ENCODE measurements at places on chromosomes 13 and 19.

DNA sequence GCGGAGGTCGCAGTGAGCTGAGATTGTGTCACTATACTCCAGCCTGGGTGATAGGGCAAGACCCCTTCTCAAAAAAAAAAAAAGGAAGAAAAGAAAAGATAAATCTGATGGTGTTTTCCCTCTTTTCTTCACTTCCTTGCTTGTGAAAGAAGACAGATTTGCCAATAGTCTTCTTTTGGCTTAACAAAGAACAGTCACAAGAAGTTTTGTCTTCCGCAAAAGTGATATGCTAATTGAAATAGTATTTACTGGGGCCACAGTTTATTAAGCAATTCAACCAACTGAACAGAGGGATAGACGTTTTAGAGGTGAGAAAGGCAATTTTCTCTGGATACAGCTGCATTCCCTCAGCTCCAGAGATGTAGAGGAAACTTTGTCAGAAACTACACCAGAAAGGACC lies 22.9 kb upstream of the PLAUR start:
- no peak for DNase-seq

DNA sequence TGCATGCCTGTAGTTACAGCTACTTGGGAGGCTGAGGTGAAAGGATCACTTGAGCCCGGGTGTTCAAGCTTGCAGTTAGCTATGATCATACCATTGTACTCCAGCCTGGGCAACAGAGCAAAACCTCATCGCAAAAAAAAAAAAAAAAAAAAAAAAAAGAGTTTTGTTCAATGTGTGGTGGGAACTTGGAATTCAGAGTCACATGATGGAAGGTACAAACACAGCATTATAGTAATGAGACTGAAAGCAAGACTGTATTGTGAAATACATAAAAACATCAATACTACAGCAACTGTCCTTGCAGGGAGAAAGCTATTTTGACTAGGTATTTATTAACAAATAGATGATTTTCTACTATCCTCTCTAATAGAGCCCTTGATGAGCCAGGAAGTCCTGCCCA lies 393.2 kb downstream of the DLEU7 start:
- no peak for DNase-seq

- no peak for DNase-seq
These were observed 109.9 kb downstream of the FRY start for GRCh38 chr13:32141462-32141861.

GRCh38 chr19:8609279-8610040 lies 1.1 kb downstream of the ADAMTS10 start:
- no peak for DNase-seq

DNA sequence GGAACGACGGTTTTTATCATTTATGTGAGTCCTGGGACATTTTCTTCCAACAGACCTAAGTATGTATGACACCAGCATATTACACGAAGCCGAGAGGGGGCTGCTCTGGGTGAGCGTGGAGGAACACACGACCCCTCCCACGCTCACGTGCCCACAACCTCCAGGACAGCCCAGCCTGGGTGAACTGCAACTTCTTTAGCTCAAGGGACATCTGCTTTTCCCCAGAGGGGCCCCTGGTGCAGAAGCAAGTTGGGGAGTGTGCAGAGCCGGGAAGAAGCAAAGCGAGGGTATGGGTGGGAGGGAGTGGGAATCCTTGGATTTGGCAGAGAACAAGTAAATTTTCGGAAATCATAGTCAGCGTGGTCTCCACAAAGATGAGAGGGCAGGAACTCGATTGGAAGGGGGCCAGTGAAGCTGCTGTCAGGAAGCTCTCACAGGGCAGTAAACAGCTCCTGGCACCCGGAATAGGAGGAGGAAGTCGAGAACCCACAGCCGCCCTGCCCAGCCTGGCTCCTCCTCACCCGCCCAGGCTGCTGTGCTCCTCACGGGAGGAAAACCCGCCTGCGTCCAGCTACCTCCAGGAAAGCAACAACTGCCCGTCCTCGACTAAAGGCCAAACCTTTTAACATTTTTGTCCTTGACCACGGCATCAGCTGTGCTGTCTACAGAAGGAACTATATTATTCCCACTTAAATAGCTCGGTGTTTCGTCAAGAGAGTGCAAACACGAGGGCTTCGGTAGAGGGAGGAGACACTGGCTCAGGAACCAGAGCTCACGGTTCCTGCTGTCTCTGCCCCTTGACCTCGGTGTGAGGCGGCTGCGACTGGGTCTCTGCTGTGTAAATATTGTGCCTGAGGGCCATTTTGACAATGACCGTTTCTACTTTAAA lies 17.2 kb upstream of the CFAP97D2 start:
- DNase-seq: peak; percentile 51

GRCh38 chr13:94928127-94928775 lies 215.9 kb upstream of the SOX21 start:
- no peak for DNase-seq

- no peak for DNase-seq
These were observed 7.4 kb downstream of the DHRS12 start for GRCh38 chr13:51796546-51796945.

DNA sequence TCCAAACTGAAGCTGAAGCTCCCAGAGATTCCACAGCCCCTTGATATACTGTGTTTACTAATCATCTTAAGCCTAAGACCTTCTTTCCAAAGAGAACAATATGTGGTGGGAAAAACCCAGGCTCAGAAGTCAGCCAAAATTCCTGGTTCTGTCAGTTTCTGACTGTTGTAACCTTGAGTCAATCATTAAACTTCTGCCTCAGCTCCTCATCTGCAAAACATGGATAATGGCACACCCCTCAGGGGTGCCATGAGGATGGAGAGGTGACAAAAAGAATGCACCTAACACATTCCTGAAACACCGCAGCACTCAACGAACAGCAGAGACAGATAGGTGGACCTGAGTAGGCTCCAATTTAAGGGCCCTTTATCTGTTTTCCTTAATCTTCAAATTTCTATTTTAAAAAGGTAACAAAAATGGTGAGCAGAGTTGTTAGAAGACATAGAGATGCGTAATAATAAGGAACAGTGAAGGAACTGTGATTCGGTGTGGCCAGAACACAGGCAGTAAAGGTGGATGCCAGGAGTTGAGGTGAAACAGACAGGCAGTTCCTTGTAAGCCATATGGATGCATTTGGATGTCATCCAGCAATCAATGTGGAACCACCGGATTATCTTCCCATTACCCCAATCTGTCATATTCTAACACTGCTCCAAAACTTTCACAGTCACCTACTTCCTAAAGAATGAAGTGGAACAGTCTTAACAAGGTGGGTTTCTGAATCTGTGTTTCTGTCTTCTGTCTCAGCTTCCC lies 56.6 kb upstream of the DOCK9 start:
- no peak for DNase-seq

DNA sequence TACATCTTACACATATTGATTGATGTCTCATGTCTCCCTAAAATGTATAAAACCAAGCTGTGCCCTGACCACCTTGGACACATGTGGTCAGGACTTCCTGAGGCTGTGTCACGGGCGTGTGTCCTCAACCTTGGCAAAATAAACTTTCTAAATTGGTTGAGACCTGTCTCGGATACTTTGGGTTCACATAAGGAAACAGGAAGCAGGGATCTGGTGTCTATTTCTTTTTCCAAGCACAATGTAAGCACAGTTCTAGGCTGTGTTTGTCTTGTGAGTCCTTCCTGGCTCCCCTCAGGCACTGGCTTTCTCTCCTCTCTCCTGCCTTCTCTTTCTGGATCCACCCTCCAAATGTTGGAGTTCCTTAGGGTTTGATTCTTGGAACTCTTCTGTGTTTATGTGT lies 27.6 kb upstream of the TPT1 start:
- no peak for DNase-seq

- no peak for DNase-seq
These were observed 6.9 kb upstream of the CBY2 start for GRCh38 chr13:45695198-45695730.

DNA sequence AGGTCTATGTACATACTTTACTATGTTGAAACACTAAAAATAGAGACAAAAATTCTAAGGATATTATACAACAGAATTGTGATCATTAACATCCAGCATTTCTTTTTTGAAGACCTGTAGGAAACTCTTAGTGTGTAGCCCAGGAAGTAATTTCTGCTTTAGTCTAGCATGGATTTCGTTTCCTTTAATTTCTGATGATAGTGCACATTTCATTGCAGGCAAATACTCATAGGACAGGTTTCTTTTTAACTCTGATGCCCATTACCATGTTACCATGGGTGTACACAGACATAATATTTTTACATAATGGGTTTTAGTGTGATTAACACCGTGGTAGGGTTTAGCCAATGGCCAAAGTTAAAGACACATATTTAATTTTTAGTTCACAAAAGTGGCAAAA lies 27.1 kb downstream of the LIG4 start:
- no peak for DNase-seq

- DNase-seq: peak; percentile 21
These were observed 565.1 kb downstream of the LIG4 start for GRCh38 chr13:107650081-107650701.

DNA sequence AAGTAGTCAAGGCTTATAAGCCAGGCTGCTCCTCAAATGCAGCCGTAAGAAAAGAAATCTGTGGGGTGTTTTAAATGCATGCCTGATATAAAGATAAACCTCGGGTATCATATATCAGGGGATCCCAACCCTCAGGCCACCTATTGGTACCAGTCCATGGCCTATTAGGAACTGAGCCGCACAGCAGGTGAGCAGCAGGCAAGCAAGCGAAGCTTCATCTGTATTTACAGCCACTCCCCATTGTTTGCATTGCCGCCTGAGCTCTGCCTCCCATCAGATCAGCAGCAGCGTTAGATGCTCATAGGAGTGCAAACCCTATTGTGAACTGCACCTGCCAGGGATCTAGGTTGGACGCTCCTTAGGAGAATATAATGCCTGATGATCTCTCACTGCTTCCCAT lies 233.5 kb upstream of the SERP2 start:
- DNase-seq: no peak

- DNase-seq: peak; percentile 40
These were observed 498.6 kb downstream of the KCTD12 start for GRCh38 chr13:76387566-76387965.

DNA sequence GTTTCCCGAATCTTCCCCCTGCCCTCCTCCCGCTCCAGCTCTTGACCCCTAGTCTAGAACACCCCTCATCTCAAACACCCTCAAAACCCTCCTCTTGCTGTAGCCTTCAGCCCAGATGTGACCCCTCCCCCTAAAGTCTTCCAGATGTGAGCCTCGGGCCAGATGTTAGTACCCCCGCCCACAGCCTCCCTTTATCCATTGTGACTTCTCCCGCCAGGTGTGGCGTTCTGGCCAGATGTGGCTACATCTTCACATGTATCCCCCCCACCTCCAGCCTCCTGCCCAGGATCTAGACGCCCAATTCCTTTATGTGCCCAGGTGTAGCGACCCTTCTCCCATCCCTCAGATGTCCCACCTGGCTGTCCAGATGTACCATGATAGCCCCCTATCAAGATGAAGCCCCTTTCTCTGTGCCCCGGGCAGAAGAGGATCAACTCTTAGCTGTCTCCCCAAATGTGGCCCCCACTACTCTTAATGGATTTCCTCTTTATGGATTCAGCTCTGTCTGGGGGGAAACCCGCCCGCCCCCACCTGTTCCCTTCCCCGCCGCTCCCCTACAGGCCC lies 517 bp upstream of the LTBP4 start:
- DNase-seq: no peak

- DNase-seq: no peak
These were observed 5.0 kb upstream of the NKG7 start for GRCh38 chr19:51377422-51377821.

DNA sequence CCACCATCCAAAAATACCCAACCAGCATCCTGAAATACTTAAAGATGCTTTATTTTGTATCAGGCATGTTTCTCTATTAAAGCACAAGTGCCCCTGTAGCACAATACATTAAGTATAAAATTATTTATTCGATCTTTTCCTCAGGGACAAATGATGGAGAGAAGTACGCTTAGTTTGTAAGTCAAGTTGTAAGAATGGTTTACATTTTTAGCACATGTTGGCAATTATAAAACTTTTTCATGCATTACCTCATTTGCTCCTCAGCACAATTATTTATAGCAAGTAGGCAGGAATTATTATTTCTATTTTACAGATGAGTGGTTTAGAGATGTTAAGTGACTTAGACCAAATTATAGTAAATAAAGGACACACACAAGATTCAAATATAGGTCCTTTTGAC lies 232.6 kb upstream of the HTR2A start:
- DNase-seq: no peak

DNA sequence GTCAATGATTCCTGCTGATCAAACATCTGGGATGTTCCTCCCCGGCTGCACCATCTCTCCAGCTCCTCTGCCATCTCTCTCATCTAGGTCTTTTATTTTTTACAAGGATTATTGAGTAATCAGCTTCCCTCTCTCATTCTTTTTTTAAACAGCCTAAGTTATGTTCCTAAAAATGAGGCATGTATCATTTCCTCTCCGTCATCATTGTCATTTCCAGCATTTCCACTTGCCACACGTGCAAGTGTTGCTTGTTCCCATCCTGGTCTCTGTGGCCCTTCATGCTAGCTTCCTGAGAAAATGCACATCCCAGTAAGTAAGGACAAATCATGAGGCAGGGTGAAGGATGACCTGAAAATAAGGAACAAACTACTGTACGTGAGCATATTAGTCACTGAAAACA lies 102.7 kb upstream of the POSTN start:
- no peak for DNase-seq

DNA sequence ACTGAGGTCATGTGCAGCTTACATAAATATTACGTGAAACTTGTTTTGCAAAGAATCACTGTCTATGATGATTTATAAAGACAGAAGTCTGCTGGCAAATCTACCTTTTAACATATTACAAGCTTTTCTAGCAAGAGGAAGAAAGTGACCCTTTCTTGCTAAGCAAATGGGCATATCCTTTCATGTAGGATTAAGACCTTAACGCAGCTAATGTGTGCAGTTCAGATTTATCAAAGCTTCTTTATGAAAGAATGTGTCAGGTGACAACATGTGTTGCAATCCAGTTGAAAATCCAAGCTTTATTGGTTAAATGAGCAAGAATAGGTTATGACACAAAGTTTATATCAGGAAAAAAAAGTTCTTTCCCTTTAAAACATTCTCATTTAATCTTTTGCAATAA lies 115.6 kb upstream of the NBEA start:
- DNase-seq: no peak

GRCh38 chr13:97976610-97977521 lies 23.4 kb downstream of the IPO5 start:
- peak; percentile 13 for DNase-seq

DNA sequence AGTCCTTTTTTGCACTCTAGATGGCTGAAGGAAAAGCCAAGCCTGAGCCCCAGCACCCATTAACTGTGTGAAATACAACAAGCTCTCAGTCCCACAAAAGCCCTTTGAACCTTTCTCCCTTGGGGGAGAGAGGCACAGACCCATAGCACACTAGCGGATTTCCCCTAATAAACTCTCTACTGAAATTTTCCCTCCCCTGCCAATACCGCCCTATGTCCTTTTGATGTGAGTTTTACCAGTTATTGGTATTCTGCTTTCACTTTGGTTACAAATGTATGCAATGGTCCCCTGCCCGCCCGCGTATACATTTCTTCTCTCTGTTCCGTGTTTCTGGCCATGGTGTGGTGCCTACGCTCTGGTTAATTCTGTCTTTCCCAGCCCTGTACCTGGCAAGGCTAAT lies 54.0 kb upstream of the MYO16 start:
- DNase-seq: no peak

GRCh38 chr19:10461047-10461949 lies 41.0 kb downstream of the PDE4A start:
- peak; percentile 89 for DNase-seq
